Esophagus squamous epithelium (tissue), 5 donors: ENCODE measurements at places on chromosomes 3 and 15. TPM values are rescaled to one million over a fixed set of nuclear protein-coding genes. Genes with fewer than 3 reads are reported as not detected.

The ASB14 gene
- not detected for total RNA-seq

The FSD2 gene
- total RNA-seq, result not detected

The NR1I2 gene
- total RNA-seq, result not detected

GRCh38 chr15:74203914-74204431 is 1.4 kb upstream of the STRA6 start:
- DNase-seq, result no peak
